ENCODE measurements at places on chromosomes 7 and 10. TPM values are rescaled to one million over a fixed set of nuclear protein-coding genes. Genes with fewer than 3 reads are reported as not detected.

Gene NEBL
- 14.7 TPM for total RNA-seq

Gene CALD1
- 22.1 TPM for total RNA-seq

Gene PTPN20
- total RNA-seq, result 3.9 TPM

Gene GRM3
- total RNA-seq, result not detected

Gene NXPH1
- total RNA-seq, result not detected

Gene CBX3
- 126 TPM for total RNA-seq
